Activated CD8-positive, alpha-beta memory T cell treated with anti-CD3 and anti-CD28 coated beads for 1 hour (primary cell): ENCODE measurements at places on chromosomes 7 and 10.

- DNase-seq = no peak
Observed at GRCh38 chr7:7188091-7188490, 5.7 kb downstream of the C1GALT1 start.

GRCh38 chr10:90051053-90051452, 349.7 kb downstream of the KIF20B start:
- no peak for DNase-seq

GRCh38 chr10:126581648-126582046, 88.8 kb downstream of the C10orf90 start:
- no peak for DNase-seq

DNA sequence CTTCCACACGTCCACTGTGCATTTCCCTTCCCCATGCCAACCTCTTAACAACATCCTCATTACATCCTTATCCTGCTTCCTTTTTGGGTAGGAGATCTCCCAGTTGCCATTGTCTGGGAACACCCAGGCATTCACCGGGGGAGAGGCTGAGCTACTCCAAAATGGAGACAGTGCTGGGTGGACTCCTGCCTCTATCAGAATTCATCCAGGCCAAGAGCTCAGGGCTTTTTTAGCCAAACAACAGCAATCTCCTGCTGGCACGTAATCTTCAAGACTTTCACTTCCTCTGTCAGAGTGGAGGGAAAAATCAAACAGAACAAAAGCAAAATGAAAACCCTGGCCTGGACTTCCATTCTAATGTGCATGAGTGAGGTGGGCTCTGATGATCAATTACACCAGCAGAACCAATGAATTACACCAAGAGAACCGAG, 245.0 kb downstream of the PRPF18 start:
- DNase-seq = no peak

- no peak for DNase-seq
Observed at GRCh38 chr10:71966046-71967004, 2.1 kb downstream of the CHST3 start.

- DNase-seq = no peak
Observed at GRCh38 chr7:8175929-8176369, 86.0 kb downstream of the ICA1 start.

- DNase-seq = no peak
Observed at GRCh38 chr10:69801434-69802315, at the start of gene COL13A1. COL13A1 (plus strand) TSS chr10:69801906; CDS start chr10:69802424, 518 bp downstream.

DNA sequence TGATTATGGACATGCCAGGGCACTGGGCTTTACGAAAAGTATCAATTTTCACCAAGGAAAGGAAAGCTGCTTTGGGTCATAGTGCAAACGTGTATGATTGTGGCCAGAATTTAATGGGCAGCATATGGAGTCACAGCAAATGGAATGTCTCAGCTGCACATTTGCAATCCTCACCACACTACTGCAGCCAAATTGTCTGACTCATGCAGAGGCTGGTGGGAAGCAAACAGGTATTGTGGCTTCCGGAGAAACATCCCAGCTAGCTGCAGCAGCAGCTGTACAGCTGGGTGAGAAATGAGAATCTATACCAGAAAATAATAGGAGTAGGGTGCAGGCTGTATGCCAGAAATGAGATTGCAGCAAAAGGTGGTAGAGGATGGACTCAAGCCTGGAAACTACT, 374.7 kb upstream of the VWC2 start:
- DNase-seq = no peak

DNA sequence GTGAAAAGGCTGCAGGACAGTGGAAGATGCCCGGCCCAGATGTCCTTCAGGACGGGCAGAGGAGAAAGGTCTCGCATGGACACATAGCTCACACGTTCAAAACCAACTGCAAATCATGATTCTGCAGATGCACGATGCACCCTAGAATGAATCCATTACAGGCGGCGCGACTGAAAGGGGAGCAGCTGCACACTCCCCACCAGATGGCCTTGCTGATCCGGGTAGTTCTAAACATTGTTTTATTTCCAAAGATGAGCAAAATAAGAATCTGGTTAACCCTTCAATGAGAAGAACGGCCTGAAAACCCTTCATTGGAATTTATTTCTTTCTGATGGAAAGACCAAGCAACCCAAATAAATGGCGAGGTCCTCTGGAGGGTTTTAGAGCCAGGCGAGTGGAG, 33.8 kb downstream of the CHST15 start:
- DNase-seq = no peak

- DNase-seq = no peak
Observed at GRCh38 chr7:27921081-27921836, 181.3 kb downstream of the TAX1BP1 start.

DNA sequence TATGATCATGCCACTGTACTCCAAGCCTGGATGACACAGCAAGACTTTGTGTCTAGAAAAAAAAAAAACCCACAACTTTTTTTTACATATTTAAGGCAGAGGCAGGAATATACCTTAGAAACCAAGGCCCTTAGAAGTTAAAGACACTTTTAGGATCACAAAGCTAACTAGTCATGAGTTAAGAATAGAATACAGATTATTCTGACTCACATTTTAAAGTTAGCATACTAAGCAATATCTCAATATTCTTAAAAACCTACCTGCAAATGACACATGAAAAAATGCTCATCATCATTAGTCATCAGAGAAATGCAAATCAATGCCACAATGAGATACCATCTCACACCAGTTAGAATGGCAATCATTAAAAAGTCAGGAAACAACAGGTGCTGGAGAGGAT, 177.7 kb downstream of the CHCHD3 start:
- DNase-seq = no peak

- DNase-seq = no peak
Observed at GRCh38 chr7:87146740-87147386, 5.4 kb upstream of the DMTF1 start.

GRCh38 chr10:86931872-86932271, 25.5 kb downstream of the MMRN2 start:
- no peak for DNase-seq

GRCh38 chr10:122349758-122350369, 24.6 kb upstream of the PLEKHA1 start:
- DNase-seq = no peak

DNA sequence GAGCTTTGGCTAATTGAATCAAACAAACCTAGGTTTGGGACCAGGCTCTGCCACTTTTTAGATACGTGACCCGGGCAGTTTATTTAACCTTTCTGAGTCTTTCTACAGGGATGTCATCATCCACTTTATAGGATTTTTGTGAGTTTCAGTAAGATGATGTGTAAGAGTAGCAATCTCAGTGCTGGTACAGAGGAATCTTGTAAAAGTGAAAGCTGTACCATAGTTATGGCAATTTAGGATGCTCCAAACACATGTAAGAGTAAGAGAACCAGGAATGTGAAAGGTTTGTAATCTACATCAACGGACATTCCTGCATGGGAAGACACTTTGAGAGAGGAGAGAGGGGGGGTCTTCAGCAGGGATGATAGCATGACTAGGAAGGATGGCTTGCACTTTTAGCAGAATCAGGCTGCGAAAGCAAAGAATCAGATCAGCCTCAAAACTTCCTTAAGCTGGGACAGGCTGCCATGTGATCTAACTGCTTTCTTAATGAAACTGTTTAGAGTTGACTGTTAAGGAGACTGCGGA, 968 bp downstream of the NOLC1 start:
- DNase-seq = no peak

- no peak for DNase-seq
Observed at GRCh38 chr10:109259293-109259692, 664.0 kb downstream of the XPNPEP1 start.

- DNase-seq = no peak
Observed at GRCh38 chr10:75861582-75861981, 430.2 kb downstream of the LRMDA start.

- DNase-seq = no peak
Observed at GRCh38 chr7:142477079-142477651, 219.3 kb upstream of the PRSS58 start.

DNA sequence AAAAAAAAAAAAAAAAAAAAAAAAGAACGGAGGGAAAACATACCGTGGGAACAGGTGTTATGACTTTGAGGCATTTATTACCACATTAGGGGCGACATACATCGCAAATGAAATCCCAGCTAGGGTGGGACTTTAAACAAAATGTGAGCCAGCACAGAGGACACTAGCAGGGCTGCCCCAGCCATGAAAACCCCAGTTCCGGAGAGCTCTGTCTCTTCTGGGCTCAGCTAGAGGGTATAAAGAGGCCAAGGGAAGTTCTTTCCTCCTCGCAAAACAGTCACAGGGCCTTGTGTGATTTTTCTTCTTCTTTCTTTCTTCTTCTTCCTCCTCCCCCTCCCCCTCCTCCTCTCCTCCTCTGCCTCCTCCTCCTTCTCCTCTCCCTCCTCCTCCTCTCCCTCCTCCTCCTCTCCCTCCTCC, 59.9 kb upstream of the ECHDC3 start:
- DNase-seq = no peak

DNA sequence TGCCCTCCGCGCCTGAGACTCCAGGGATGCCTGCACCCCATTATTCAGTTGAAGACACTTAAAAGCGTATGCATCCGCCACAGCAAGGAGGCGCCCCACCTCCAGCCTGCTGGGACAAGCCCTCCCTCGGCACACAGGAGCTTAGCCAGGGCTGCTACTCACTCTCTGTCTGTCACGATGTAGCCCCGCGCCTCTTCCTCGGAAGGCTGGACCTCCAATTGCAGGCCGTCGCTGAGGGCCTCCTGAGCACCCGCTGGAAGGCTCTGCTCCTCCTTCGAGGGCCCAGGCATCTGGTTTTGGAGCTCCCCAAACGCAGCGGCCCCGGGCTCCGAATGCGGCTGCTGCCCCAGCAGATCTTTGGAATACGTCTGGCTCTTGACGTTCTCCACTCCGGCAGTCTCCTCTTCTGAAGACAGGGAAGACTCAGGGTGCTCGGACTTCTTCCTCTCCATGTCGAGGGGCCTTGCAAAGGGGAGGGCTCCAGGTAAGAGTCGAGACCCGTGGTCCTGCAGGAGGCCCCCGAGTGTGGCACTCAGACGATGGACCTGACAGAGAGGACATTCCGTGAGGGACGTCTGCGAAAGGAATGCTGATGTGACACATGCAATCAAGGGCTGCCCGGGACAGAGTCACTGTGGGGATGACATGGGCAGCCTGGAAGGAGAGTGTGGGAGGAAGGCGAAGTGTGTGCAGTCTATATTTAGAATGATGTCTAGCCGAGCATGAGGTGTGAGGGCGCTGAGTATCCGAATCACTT, 453.9 kb downstream of the PTPRN2 start:
- no peak for DNase-seq

GRCh38 chr7:94104301-94104700, 100.1 kb upstream of the BET1 start:
- no peak for DNase-seq

- DNase-seq = no peak
Observed at GRCh38 chr7:29285444-29285793, 90.8 kb downstream of the CHN2 start.

GRCh38 chr10:61135276-61135721, 191.3 kb upstream of the RHOBTB1 start:
- no peak for DNase-seq

DNA sequence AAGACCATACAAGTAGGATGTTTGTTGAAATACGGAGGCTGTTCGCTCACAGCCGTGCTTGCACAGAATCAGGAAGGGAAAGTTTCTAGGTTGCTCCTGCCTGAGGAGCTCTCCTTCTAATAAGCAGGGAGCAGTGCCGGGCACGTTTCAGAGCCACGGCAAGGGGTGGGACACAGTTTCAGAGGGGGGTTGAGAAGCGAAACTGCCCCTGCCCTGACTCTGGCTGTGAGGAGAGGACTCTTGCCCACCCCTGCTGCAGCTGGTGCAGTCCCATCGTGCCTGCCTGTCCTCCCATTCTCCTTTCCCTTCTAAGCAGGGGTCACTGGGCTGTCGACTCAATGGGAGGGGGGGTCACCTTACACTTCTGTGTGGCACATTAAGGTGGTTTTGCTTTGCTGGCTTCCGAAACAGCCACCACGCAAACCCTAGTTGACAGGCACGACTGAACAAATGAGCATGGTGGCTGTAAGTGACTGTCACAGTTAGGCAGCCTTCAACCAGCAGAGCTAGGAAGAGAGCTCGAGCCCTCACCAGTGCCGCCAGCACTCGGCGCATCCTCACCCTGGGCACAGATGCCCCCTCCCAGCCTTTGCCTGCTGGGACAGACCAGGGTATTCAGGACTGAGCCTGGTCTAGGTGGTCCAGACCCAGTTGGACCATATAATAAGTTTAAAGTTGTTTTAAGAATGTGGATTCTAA, 37.5 kb downstream of the ZNF467 start:
- DNase-seq = no peak

GRCh38 chr7:142385491-142386340, 127.9 kb upstream of the PRSS58 start:
- DNase-seq = no peak

- no peak for DNase-seq
Observed at GRCh38 chr10:19654576-19654975, 161.7 kb upstream of the PLXDC2 start.

GRCh38 chr7:7399707-7400106, 136.0 kb downstream of the COL28A1 start:
- no peak for DNase-seq

DNA sequence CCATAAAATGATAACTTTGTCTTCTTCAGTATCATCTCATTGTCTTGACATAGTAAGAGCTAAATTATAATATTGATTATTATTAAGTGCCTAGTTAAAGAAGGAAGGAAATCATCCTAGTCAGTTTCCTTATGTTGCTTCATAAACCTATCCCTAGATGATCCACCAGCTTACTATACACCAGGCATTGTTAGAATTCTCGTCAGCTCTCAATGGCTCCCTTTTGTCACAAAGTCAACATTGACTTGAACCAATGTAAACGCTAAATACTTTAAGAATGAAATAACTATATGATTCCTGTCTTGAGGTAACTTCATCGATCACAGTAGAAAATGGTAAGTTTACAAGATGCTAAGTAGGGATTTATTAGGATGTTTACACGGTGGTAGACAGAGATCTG, 1162.9 kb downstream of the CNTNAP2 start:
- DNase-seq = no peak

DNA sequence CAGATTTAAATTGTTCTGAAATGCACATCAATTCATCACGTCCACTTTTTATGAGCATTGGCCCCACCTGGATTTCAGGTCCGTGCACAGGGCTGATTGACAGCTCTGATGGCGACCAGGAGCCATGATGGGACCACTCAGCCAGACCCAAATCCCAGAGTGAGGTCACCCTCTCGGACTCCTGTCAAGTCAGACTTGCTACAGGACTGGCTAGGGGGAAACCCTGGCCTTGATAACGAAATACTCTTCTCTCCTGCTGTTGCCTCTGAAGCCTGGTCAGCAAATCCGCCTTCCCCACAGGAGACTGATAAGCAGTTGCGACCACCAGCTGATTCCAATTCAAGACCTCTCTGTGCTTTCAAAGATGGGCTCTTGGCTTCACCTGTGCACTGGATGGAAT, 76.4 kb downstream of the CARD11 start:
- DNase-seq = no peak

- DNase-seq = no peak
Observed at GRCh38 chr10:35059481-35059880, 30.7 kb downstream of the CUL2 start.

- no peak for DNase-seq
Observed at GRCh38 chr7:65955718-65956117, 26.3 kb downstream of the GUSB start.

DNA sequence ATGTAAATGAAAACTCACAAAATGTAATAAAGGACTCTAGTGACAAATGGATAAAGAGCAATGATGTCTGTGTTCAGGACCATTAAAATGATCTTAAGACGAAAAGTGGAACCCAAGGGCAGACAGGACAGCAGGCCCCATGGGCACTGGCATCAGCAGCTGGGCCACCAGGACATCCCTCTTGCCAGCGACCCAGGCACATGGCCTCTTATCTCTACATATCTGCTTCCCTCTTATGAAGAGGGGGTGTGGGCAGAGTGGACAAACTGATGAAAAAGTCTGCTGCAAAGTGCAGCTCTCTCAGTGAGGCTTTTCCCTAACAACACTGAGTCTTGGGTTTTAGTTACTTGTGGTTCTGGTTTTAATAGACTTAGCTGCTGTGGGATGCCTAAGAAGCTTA, 44.8 kb upstream of the ANKRD1 start:
- DNase-seq = no peak
